ENCODE measurements at places on chromosomes 3 and 15.

DNA sequence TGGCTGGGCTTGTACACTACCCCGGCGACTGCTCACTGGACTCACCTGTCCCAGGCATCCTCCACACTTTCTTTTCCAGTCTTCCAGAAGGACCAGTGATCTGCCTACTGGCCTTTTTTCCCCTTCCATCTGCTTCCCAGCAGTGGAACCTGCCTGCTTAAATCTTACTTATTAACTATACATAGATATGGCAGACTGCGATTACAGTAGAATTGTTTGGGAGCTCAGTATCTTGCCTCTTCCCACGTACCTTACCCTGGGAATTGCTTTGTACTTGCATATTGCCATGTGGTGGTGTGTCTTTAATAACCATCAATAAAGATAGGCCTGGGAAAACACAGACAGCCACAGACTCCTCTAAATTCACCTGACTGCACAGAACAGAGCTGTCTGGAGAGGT lies 11.8 kb upstream of the HES1 start:
- no peak for DNase-seq

- no peak for DNase-seq
Observed at GRCh38 chr15:69750253-69750652, 297.6 kb downstream of the RPLP1 start.

DNA sequence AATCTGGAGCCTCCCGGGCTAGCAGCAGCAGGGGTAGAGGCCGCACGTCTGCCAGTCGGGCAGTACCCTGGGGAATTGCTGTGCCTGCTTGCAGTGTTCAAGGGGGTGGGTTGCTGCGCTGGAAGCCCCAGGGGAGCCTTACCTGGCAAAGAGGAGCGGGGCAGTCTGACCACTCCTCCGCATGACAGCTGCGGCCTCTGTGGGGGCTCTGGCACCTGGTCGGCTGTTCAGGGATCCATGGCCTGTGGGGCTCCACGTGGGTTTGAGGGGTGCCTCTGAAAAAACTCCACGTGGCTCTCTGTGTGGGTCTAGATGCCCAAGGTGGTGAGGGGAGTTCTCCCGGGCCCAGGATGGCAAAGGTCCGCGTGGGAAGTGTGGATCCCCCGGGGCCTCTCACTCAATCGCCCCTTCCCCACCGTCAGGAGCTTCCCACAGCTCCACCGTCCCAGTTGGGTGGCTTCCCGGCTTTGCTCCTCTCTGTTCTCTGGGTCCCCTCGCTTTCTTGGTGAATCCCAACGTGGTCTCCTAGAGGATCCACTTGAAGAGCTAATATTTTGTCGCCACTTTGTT lies 184.5 kb downstream of the EFHB start:
- DNase-seq, result no peak

- DNase-seq, result no peak
Observed at GRCh38 chr15:41435037-41435786, 18.3 kb downstream of the RTF1 start.

Measured in activated CD4-positive, CD25-positive, alpha-beta regulatory T cell (primary cell).